Kidney capillary endothelial cell (primary cell): ENCODE measurements at places on chromosomes 16 and 17.

DNA sequence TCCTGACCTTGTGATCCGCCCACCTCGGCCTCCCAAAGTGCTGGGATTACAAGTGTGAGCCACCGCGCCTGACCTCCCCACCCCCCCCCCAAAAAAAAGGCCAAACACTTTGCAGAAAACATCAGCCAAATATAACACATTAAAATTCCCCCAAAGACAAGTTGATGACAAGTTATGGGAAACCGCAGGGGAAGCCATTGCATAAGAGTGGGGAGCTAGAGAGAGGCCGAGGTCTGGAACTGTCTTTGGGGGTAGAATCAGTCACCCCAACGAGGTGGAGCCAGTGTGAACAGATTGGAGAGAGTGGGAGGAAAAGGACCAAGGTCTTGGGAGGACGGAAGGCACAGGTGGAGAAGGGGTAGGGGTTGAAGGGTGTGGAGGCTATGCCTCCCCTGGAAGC lies 2.8 kb downstream of the DRC3 start:
- no peak for DNase-seq

DNA sequence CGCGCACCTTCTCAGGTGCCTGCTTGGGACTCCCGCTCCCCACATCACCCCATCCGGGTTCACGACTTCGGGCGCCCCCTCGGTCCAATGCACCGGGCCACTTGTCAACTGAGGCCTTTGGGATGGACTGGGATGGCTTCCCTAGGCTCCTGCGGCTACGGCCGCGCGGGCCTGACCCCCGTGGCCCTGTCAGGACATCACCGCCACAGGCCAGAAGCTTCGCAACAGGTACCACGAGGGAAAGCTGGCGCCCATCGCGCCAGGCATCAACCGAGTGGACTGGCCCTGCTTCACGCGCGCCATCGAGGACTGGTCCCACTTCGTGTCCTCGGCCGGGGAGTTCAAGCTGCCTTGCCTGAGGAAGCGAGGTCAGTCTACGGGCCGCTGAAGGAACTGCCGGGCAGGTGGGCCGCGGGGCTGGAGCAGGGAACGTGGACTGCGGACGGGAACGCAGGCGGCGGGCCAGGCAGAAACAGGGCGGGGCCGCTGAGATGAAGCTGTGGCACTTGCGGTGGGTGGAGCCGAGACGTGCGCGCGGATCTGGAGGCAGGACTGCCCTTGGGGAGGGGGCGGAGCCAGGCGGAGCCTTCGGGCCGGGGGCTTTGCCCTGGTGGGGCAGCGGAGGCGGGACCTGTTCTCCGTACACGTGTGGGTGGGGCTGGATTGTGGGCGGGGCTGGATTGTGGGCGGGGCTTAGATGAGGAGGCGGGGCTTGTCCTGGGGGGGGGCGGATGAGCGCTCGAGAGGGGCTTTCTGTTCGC lies 13.7 kb upstream of the CNGB1 start:
- no peak for DNase-seq

DNA sequence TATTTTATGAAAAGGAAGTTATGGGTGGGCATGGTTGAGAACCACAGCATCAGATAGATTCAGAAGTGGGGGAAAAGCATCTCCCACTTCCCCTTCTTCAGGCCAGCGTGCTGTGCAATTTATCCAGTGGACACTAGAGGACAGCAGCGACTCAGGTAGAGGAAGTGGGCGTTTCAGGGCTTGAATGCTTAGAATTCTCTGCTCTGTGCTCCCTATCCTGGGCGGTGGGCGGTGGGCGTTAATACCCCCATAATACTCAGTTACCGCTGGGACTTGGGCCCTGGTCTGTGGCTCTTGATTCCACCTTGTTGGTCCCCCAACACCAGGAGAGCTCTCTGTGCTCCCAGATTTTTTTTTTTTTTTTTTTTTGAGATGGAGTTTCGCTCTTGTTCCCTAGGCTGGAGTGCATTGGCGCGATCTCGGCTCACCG lies 3.7 kb upstream of the LYZL6 start:
- DNase-seq, result peak; percentile 28

- DNase-seq, result no peak
Observed at GRCh38 chr17:55391244-55391757, 30.3 kb downstream of the MMD start.

- DNase-seq, result no peak
Observed at GRCh38 chr17:82901356-82901755, 61.5 kb upstream of the ZNF750 start.

DNA sequence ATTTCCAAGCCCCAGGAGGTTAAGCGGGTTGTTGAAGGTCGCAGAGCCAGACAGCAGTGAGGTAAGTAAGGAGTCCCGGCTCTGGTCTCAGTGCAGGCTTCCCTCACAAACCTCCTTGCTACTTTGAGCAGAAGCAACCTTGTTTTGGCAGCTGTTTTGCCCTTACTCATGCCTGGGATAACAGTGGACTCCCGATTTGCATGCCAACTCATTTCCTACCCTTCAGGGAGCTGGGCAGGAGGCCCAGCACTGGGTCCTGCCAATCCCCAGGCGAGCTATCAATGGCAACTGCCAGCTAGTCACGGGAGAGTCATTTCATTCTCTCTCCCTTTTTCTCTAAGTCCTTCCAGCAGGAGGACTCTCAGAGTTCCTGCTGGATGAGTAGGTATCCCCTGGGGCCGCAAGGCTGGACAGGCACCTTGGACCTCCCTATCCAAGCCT lies 72.0 kb upstream of the KSR1 start:
- DNase-seq, result peak; percentile 98

- DNase-seq, result peak; percentile 53
Observed at GRCh38 chr17:79671085-79671694, 59.6 kb upstream of the ENPP7 start.

GRCh38 chr16:66028510-66029216 lies 337.8 kb upstream of the CDH5 start:
- DNase-seq, result peak; percentile 80

GRCh38 chr17:17514993-17515933 lies 19.1 kb upstream of the RASD1 start:
- DNase-seq, result no peak

GRCh38 chr17:75641343-75641742 lies 8.1 kb downstream of the SMIM5 start:
- DNase-seq, result no peak

DNA sequence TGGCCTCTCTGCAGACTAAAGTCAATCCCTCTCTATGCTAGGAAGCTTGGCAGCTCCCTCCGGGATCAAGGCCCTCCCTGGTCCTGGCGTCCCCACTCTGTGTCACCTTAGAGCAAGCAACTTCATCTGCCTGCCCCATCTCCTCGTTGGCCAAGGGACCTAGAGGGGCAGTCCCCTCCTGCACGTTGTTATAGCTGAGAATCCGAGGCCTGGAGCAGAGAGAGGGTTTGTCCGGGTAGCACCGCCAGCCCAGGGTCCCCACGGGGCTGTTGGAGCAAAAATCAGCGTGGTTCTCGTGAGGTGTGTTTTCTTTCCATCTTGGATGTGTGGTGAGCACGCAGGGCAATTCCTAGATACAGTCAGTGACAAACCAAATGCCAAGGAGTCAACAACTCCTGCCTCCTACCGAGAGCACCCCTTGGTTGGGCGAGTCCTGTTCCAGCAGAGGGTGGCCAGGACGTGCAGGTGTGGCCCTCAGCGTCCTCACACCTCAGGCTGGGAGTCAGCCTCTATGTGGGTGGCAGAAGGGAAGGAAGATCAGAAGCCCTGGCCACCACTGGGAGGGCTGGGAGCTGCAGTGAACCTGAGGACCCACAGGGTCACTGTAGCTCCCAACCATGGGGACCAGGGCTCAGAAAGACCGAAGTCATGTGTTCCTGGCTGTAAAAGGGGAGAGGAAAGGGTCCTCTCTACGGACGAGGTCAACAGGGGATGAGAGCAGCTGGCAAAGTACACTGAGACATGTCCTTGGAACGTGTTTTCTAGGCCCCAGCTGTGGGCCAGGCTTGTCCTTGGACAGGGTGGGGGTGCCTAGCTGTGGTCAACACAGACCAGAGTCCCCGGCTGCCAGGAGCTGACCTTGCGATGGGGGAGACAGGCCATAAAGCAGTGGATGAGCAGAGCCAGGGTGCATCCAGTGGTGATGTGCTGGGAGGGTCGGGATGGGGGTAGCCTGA lies 85.6 kb upstream of the CIBAR2 start:
- DNase-seq, result no peak

DNA sequence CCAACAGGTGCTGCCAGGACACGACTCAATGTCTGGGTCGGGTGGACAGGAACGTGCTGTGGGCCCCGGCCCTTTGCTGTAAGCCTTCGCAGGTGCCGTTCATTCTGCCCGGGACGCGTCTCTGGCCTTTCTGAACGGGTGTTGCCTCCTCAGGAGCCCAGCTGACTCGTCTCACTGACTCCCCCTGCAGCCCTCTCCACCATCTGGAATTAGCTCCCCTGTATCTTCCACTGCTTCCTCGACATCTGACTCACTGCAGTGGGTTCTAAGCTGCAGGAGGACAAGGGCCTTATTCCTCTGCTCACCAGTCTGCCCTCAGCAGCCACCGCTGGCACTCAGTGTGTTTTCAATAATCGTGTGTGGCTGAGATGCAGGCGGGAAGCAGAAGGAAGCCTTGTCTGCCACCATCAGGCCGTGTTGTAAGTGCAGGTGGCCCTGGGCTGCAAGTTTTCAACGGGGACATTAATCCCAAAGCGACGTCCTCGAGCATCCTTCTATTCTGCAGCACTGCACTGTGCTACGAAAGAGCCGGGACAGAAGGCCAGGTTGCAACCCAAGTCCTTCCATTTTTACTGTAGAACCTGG lies 256.2 kb downstream of the FOXL1 start:
- DNase-seq, result no peak

DNA sequence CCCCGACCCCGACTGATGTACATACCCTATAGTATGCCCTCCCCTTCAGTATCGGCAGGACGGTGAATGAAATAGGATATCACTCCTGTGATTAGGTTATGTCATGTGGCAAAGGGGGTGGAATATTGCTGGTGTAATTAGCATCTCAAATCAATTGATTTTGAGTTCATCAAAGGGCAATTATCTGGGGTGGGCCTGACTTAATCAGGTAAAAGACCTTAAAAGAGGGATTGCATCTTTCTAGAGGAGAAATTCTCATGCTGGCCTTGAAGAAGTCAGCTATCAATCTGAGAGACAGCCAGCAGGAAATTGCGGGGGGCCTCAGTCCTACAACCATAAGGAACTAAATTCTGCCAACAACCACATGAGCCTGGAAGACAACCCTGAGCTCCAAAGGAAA lies 10.3 kb downstream of the TRIM25 start:
- DNase-seq, result no peak

DNA sequence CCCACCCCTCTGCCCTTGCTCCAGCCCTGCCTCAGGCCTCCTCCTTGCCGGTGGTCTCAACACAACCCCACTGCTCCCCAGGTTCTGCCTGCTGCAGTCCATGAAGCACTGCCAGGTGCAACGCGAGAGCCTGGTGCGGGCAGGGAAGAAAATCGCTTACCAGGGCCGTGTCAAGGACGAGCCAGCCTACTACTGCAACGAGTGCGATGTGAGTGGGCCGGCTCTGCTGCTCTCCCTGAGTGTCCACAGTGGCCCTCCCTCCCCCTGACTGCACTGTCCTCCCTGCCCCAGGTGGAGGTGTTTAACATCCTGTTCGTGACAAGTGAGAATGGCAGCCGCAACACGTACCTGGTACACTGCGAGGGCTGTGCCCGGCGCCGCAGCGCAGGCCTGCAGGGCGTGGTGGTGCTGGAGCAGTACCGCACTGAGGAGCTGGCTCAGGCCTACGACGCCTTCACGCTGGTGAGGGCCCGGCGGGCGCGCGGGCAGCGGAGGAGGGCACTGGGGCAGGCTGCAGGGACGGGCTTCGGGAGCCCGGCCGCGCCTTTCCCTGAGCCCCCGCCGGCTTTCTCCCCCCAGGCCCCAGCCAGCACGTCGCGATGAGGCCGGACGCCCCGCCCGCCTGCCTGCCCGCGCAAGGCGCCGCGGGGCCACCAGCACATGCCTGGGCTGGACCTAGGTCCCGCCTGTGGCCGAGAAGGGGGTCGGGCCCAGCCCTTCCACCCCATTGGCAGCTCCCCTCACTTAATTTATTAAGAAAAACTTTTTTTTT lies 1.8 kb upstream of the TMEM88 start:
- DNase-seq, result peak; percentile 18

GRCh38 chr16:55561319-55561848 lies 5.1 kb upstream of the CAPNS2 start:
- DNase-seq, result no peak

DNA sequence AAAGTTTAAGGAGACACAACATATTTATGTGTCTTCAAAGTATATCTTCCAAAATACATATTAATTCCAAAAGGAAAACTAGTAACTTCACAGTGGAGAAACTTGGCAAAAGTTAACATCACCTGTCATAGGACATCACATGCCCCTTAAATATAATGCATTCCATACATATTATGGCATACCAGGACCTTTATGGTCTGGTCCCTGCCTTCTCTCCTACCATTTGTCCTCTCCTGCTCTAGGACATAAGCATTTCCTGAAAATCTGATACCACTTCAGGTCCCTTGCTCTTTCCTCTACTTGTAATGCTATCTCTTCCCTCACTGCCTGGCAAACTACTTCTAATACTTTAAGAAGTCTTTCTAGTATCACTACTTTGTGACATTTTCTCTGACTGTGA lies 168.1 kb upstream of the RBL2 start:
- no peak for DNase-seq

GRCh38 chr16:50261707-50262235 lies 4.6 kb upstream of the ADCY7 start:
- no peak for DNase-seq

- no peak for DNase-seq
Observed at GRCh38 chr17:67246653-67247415, 1.8 kb upstream of the HELZ start.

DNA sequence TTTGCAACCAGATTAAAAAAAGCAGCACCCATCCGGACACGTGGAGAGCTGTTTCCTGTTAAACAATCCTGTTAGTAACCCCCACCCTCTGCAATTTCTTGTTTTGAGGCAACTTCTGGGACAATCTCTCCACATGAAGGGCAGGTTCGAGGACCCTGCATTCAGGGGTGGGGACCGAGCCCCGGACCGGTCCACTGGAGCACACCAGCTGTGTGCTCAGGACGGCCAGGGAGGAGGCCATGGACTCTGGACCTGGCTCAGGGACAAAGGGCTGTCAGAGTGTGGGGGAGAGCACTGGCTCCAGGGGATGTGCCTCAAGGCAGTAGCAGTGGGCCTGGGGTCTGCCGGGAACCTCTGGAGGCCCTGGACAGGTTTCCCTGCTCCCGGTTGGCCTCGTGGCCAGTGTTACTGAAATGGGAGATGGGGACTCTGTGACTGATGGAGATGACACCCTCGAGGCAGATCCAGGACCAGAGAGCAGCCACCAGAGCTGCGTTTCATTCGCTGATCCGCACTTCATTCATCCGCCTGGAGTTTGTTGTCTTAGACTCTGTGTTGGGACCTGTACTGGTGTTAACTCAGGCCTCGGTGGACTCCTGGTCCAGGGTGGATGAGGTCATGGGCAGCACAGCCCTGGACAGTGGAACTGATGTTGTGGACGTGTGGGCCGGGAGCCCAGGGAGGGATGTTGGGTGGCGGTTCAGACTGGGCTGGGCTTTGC lies 2.9 kb upstream of the CPNE7 start:
- DNase-seq, result no peak

- DNase-seq, result no peak
Observed at GRCh38 chr17:48985436-48986245, 11.5 kb upstream of the IGF2BP1 start.

GRCh38 chr17:21288571-21289017 lies 4.1 kb downstream of the MAP2K3 start:
- DNase-seq, result no peak

GRCh38 chr17:13485327-13485726 lies 116.4 kb downstream of the HS3ST3A1 start:
- DNase-seq, result no peak
